HFF-Myc (cell line): ENCODE measurements at places on chromosomes 12 and 14.

GRCh38 chr12:56221232-56221756 is 428 bp downstream of the RNF41 start:
- DNase-seq = no peak

DNA sequence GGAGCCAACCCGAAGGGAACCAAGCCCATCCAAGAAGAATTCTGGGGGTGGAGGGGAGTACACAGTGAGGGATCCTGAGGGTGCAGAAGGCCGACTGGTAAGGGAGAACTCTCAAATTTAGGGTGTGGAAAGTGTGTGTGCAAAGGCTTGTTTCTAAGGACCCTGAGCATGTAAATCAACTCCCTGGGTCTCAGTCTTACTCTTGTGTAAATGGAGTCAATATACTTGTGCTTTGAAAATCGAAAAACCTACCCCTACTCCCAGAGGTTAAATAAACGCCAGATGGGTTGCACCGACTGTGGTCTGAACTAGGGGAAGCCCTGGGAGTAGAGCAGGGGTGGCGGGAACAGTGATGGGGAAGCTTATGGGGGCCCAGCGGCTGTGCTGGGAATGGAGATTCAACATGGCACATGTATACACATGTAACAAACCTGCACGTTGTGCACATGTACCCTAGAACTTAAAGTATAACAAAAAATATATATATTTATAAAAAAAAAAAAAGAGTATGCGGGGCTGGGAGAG is 6.0 kb downstream of the B4GALNT1 start:
- DNase-seq = no peak

- no peak for DNase-seq
Measured at GRCh38 chr12:124006085-124006845, 33.2 kb downstream of the ZNF664 start.

DNA sequence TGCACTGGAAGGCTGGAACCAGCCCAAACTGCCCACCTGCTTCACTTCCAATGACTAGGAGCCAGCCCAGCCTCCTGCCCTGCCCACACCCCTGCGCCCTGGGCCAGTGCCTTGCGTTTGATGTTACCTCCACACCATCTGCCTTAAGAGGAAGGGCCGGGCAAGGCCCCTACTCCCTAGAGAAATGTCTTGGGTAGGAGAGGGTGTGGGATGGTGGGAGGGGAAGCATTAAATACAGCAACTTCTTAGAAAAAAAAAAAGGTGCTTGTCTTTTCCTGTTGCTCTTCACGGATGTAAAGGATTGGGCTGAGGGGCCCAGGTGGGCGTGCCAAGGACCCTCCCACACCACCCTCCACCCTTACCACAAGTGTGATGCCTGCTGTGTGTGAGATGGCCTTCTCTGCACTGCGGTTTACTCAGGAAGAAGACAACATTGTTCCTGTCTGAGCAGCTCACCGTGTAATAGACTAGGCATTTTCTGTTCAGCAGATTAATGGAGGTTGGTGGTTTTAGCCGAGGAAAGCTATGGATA is 99.9 kb downstream of the NINJ2 start:
- no peak for DNase-seq

- no peak for DNase-seq
Measured at GRCh38 chr12:124463341-124463921, 104.0 kb downstream of the NCOR2 start.

DNA sequence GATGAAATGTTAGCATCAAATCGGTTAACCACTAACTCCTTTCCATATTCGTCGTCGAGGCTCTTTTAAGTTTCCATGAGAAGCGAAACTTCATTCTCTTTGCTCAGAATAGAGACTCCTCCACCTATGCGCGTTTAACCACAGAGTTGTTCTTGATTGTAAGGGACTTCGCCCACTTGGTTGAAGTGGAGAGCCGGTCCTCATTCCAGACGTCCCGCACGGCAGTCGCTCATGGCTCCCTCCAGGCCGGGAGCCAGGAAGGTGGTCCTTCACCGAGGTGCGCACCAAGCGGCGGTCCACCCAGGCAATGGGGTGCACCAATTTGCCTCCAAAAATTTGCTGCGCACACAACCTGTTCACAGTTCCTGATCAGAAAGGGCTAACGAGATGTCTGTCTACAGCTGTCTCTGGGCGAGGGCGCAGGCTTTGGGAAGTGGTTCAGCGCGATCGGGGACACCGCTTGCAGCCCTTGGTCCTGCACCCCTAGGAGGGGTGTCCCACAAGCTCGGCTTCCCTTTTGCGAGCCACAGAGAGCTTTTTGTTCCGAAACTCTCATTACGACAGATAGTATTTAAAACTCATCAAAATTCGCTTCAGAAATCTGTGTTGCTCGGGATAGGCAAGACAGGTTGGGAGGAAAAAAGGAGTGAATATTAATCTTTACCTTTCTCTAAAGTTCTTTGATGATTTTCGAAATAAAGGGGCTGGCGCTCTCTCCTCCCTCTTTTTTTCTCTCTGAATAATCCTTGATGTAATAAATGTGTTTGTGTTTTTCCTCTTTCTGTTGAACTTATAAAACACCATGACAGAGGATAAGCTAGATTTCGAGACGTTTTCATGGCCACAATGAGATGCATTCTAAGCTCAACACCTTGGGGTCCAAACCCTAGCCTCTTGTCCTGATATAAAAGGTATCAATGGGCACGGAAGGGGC is 6.4 kb upstream of the ALX1 start:
- DNase-seq = no peak

DNA sequence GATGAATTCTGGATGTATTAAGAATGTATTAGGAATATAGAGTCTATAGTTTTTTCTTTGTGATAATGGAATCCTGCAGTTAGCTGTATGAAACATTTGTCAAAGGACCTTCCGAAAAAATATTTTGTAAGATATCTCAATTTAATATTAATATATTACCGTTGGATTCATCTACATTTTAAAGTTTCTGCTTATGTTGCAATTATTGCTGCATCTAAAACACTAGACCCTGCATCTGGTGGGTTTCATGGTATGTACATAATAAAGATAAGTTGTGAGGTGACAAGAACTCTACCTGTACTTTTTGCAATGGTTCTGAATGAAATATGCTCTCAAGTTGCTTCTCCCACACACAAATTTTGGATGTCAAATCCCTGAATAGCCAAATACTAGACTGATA is 565.9 kb upstream of the FBXO33 start:
- DNase-seq = no peak

DNA sequence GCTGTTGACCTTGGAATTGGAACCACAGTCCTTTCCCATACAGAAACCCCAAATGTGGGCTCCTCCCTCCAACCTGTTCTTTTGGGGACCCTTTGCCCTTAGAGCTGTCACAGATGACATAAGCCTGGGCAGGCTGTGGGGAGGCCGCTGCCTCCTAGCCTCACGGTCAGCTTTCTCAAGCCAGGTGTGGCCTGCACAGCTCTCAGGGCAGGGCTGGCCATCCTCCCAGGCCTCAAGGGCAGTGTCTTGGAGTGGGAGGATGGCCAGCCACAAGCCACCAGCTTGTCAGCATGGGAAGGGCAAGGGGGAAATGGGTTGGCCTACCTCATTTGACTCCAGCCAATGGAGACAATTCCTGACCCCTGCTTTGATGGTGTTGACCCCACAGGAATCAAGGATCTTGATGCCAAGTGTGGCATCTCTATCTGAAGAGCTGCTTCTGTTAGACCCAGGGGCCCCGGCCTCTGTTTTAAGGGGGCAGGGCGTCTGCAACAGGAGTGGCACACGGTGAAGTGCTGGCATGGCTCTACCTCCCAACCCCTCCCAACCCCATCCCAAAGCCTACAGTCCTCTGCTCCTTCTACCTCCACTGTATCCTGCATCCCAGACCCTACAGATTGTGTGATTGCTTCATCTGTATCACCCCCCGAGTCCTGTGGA is 11.5 kb downstream of the CBLN3 start:
- DNase-seq = no peak

DNA sequence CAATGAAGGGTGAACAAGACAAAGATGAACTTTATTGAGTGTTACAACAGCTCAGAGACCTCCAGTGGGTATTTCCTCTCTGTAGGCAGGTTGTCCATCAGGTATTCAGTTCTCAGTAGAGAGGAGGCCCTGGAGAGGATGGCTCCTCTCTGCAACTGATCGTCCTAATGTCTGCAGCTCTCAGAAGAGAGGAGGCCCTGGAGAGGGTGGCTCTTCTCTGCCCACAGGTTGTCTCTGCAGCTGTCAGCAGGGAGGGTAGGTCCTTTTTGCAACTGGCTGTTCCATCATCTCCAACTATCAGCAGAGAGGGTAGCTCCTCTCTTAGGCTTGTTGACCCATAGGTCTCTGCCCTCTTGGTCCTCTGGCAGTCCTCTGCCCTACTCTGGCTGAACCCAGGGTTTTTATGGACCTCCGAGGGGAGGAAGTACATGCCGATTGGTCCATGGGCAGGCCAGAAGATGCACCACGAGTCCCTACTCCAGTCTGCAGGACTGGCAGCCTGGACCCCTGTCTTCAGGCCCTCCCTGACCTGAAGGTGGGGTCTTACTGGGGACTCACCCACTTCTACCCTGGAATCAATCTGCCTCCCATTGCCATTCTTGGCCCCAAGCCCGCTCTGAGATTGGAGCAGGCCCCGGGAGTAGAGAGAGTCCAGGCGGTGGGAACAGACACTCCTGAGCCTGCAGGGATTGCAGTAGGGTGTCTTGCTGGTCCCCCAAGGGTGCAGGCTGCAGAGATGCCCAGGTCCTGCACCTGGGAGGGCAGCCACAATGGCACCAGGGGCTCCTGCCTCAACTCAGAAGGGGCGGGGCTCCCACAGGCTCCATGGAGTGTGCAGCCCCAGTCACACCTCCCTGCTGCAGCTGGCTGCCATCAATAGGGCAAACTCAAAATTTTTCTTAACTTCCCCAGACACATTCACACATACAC is 2.3 kb downstream of the TMEM116 start:
- no peak for DNase-seq

DNA sequence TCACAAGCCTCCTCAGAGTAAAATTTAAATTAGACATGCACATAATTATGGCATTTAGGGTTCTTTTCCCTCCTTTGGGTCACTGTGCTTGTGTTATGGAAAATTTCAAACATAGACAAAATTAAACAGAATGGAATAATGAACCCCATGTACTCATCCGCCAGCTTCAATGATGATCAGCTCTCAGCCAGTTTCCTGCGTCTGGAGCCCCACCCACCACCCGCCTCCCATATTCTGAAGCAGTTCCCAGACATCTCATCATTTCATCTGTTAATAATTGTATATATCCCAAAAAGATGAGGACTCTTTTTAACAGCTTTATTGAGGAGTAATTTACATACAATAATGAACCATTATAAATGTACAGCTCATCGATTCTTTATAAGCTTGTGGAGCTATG is 128.2 kb downstream of the EML1 start:
- DNase-seq = no peak

DNA sequence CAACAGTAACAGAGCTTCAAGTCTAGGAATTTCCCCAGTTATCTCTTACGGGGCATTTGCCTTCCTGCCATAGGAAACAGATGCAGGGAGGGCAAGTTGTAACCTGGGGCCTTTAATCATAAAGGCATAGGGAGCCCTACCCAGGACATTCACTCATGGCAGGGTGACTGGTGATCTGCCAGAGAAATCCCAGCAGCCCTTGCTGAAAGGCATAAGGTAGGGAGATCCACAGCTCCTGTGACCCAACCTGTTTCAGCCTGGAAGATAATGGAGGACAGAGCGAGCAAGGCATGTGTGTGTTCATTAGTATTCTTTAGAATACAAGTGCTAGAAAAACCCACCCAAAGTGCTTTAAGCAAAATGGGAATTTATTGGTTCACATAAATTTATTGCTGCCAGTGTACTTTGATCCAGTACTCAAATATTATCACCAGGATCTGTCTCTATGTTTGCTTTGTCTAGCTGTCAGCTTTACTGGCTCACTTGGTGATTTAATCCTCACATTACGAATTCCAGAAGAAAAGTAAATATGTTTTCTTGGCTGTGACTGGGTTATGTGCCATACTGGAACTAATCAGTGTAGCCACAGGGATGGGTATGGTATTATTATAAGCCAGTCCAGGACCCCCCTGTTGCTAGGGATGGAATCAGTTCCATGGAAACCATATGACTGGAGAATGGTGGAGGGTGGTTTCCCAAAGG is 21.1 kb upstream of the AKAP6 start:
- DNase-seq = no peak

- peak; percentile 12 for DNase-seq
Measured at GRCh38 chr12:10033783-10034545, 3.5 kb downstream of the CLEC9A start.

- peak; percentile 61 for DNase-seq
Measured at GRCh38 chr14:57382283-57382682, 8.1 kb upstream of the NAA30 start.

DNA sequence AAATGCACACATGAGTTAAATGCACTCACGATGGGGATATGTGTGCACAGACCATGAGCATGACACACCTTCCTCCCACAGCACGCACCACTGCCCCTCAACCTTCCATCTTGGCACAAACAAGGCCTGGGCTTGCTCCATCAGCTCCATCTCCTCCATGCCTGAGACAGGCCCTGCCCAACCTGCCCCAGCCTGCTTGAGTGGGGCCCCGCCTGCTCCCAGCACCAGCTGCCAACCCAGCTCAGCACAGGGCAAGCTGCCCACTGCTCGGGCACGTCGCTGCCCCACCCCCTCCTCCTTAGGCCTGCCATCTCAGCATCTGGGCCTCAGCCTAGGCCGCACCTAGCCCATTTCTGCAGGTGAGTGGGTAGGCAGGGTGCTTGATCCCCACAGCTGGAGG is 27.6 kb upstream of the KRT78 start:
- no peak for DNase-seq

- DNase-seq = no peak
Measured at GRCh38 chr14:100524233-100524932, 62.8 kb downstream of the BEGAIN start.

DNA sequence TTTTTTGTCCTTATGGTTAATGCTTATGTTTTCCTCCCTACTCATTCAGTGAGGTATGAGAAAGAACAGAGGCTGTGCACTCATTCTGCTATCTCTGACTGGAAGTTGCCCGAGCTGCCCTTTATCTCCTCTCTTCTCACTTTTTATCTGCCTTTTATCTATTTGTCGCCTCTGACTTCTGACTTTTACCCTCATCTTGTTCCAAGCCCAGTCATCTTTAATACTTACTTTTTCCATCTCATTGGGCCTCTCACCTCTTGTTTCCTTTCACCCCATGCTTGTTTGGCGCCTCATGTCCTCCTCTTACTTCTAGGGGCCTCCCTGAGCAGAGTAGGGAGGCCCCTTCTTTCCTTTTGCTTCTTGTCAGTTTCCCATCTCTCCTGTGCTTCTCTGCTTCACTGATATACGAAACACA is 50.7 kb downstream of the DIP2B start:
- DNase-seq = no peak

- peak; percentile 11 for DNase-seq
Measured at GRCh38 chr14:87049950-87050349, 943.0 kb downstream of the GALC start.

GRCh38 chr12:6765048-6765633 is 1.0 kb upstream of the PTMS start:
- DNase-seq = no peak

DNA sequence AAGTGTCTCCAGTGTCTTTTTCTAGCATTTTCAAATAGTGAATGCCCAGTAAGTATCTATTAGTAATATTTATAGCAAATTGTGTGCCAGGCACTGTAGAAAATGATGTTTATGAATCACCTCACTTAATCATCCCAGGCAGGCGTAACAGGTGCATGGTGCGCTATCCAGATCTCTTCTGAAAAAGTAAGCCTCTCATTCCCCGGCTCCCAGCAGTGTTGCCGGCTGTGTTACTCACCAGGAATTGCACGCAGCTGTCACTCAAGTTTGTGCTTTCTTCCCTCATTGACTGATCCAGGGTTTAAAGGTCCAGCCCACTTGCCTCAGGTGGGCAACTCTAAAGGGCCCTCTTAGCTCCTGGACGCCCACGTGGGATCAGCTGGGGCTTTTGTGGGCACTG is 173.8 kb upstream of the RASSF8 start:
- no peak for DNase-seq
